ENCODE measurements at places on chromosomes 6 and 20.

DNA sequence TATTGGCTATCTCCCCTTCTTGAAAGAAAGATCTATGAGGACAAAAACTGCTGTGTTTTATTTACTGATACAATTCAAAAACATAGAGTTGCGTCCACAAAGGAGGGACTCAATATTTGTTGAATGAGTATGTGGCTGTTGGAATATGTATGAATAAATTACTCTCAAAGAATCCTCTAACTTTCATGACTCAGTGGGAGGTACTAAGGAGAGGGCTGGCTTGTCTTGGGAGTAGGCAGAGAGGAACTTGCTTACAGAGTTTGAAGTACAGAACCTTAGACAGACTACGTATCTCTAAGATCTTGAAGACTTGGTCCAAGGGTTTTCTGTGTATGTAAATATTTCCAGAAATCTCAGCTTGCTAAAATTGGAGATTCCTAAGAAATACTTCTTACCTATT, 504.0 kb upstream of the PTCHD4 start:
- DNase-seq = no peak

- DNase-seq = no peak
Measured at GRCh38 chr20:38229376-38230252, 30.9 kb downstream of the KIAA1755 start.

- no peak for DNase-seq
Measured at GRCh38 chr6:155519176-155519738, 63.6 kb upstream of the NOX3 start.

DNA sequence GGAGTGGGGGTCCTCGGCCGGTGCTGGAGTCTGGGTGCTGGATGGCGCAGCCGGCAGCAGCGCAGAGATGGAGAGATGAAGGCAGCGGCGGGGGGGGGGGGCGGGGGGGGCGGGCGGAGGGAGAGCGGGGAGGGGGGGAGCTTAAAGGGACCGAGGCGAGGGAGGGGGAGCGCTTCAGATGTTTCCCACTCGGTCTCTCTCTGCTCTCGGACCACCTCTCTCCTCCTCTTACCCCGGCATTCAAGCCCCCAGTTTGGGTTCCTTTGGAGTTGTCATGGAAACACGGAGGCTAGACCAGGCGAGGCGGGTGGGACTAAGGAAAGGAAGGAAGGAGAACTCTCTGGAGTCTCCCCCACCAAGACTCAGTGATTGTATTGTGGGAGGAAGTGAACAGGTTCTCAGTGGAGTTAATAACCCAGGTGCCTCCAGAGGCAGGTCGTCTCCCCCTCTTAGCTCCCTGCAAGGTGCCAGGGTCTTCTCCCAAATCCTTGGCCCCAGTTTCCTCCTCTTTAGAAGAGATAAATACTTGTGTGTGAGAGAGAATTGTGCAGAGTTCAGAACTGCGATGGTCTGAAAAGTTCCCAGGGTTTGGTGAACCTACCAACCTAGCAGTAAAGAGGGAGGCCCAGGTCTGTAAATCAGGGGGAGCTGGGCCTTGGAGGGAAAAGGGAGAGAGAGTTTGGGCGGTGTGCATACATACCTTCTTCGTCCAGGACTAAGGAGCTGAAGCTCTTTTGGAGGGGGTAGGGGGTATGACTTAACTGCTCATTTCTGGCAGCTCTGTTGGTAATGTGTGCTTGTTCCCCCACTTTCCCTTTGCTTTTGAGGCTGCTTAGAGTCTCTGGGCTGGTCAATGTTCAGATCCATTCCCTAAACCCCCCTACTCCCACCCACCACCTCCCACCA, at the start of gene PRRT1:
Gene PRRT1, minus strand, starts transcription at position 77 of the 906 bp plus-strand sequence. CDS start 112 bp downstream, outside the sequence.
- DNase-seq = peak; percentile 37

GRCh38 chr20:63911176-63911575, 16.2 kb downstream of the DNAJC5 start:
- DNase-seq = peak; percentile 35

DNA sequence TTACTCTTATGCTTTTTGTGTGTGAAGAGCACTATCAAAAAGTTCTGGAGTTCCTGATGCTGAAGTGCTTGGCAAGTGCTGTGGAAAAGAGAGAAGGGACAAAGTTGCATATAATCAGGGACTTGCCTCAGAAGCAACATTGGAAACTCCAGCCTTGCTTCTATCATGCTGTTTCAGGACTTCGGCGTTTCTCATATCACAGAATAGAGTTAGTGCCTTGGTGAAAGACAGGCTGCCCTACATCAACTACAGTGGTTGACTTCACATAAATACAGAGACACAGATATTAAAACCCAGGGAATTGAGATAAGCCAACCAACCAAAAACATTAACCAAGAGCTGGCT, 36.2 kb upstream of the CDKAL1 start:
- no peak for DNase-seq

- no peak for DNase-seq
Measured at GRCh38 chr6:151044465-151045441, 179.3 kb downstream of the MTHFD1L start.
